ENCODE measurements at places on chromosomes 2 and 18.

GRCh38 chr18:22170421-22171257 is 1.2 kb downstream of the GATA6 start:
- peak; percentile 51 for DNase-seq

DNA sequence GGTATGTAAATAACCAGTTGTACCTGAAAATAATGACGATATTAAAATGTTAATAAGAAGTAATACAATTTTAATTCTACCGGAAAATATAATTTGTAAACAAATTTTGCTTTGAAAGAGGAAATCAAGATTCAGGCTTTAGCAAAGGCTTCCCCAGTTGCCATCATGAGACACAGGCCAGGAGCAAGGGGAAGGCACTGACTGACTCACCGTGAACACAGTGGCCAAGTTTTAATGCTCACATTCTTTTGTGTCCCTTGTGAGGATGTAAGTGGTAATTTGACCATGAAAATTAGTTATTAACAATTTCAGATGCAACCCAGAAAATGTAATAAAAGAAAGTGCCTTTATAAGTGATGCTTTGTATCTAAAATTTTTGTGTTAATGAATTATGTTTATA is 164.1 kb downstream of the GREB1L start:
- no peak for DNase-seq

- DNase-seq = no peak
Measured at GRCh38 chr2:205868773-205869333, 186.6 kb downstream of the NRP2 start.

GRCh38 chr2:156526950-156527636 is 90.9 kb downstream of the GPD2 start:
- no peak for DNase-seq

GRCh38 chr2:167508709-167509108 is 620.4 kb downstream of the XIRP2 start:
- DNase-seq = no peak

DNA sequence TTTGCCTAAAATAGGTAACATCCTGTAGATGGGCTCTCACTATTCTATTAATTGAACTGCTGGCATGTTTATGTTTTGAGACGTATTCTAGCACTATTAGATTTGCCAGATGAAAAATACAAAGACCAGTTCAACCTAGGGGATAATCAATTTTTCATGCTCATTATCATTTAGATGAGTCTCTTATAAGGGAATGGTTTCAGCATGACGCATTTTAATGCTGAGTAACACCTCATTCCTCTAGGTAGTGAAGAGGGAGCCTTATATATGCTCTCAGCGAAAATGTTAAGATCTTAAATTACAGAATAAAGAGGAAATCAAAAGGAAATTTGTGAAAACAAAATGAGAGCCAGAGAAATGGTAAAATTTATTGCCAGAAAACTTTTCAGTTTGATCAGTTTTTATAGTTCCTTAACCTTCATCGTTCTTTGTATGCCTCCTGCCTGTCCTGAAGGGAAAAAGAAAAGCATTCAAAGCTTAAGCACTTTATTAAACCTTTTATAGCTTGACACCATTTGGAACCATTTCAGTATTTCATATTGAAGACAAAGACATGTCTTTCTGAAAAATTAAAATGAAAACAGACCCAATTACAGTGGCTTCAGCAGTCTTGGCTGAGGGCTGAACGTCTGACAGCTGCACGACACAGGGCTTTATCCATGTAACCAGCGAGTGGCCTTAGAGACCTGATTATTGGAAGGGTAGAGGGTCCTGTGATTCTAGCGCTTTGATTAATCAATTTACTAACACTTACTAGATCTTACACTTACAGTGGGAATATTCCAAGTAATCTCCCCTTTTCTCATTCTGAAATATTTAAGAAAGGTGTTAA is 112.8 kb downstream of the ADCYAP1 start:
- DNase-seq = no peak

DNA sequence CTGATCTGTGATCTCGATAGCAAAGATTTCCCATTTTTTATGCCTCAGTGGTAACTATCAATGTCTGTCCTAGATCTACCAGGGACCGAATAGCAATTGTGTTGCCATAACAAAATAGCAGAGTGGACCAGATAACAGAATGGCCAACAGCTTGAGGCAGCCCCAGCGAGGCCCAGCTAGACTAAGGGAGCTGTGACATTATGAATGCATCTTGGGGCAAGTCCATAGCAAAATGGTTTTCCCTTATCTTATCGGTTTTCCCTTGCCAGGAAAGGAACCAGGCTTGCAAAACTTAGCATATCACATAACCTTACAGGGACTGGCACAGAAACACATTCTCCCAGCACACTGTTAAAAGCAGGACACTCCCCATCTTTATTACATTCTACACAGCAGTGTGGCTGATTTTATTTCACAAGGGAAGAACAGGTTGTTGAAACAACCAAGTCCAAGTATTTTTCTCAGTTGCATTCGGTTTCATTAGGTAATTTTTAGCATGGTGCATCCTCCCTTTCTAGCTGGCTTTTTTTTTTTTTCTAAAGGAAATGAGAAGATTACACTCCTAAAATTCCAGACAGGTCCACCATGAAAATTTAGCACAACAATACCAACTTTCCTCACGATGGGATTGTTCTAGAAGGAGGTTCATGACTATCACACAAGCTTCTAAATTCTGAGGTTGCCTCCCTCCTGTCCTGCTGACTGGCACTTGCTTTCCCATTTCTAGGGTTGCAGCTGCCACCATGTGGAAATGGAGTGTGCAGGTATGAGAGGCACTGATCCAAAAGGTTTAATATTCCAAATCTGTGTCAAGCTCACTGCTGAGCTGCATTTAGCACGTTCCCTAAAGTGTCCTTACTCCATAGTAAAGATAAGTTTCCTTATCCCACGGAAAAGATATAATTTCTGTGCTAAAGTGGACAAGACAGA is 97.0 kb upstream of the SLC35G4 start:
- no peak for DNase-seq

GRCh38 chr2:201860636-201861066 is 54.3 kb downstream of the CDK15 start:
- DNase-seq = peak; percentile 72

DNA sequence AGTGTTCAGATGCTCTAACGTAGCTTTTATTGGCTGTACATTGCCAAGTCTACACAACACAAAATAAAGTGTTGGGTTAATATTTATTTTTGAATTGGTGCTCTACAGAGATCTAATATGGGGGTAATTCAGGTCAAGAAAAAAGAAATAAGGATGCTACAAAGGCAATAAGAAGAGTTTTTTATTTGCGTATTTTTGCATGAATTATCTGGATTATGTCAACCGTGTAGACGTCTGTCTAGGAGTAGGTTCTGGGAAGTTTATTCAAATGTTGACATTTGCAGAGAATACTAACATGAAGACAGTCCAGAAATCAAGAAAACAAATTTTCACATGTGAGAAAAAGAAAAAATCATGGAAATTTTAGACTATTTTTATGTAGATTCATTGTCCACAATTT is 876.7 kb upstream of the POU3F3 start:
- DNase-seq = no peak

GRCh38 chr2:54000122-54000521 is 29.3 kb upstream of the PSME4 start:
- DNase-seq = no peak

DNA sequence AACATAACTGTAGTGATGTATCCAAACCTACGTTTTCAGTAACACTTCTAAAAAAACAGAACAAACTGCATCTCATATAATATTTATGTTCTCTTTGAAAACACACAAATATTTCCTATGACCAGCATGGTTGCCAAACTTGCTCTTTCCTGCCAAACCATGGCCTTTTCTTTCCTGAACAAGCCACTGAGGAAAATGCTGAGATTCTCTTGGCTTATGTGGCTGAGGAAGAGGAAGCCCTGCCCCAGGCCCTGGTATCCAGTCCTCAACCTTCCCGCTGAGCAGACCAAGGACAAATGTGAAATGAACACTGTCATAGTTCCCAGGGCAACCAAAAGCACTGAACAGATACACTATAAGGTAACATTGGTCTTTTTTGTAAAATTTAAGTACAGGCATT is 35.9 kb upstream of the NARS1 start:
- no peak for DNase-seq

All from HEK293T (cell line).